ENCODE measurements at places on chromosomes 2 and 18.

DNA sequence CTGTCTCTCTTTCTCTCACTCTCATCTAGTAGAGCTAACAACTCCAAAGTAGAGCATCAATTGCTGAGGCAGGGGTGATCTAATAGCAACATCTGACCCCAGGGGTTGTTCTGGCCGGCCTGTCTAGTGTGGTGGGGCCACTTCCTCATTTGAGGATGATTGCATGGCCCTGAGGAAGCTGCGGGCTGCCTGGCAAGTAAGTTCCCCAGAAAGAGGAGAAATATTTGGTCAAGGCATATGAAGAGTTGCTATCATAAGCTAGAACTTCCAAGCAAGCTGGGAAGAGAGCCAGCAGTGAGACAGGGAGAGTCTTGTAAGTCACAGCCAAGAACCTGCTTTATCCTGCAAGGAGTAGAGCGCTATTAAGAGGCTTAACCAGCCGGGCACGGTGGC lies 50.8 kb upstream of the TMEM87B start:
- DNase-seq: no peak

- no peak for DNase-seq
These were observed 98.0 kb downstream of the TRABD2A start for GRCh38 chr2:84782717-84783442.

DNA sequence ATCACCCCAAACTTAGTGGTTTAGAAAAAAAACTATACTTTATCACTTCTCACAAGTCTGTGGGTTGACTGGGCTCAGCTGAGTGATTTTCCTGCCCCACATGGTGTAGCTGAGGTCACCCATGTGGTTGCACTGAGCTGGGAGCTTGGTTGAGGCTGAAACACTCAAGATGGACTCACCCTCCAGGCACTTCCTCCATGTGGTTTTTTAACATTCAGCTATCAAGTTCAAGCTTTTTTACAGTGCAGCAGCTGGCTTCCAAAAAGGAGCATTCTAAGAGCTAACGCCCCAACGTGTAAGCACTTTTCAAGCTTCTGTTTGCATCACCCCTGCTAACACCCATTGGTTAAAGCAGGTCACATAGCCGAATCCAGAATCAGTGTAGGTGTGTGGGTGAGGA lies 105.9 kb upstream of the CREB1 start:
- DNase-seq: peak; percentile 53

DNA sequence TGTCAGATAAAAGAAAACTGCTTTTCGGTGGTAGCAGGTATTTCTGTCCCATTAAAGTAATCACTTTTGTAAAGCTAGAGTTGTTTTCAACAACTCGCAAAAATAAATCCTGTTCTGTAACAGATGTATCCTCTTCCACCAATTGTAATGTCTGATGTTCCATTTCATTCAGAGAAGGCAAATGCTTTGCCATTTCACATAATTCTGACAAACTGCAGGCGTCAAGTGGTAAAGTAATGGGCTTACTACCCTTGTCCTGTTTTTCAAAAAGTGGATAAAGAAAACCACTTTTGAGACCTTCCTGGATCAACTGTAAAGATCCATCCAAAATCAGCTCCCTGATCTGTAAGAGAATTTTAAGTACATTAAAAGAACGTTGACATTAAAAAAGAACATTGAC lies 16.6 kb downstream of the METTL4 start:
- DNase-seq: no peak

- DNase-seq: no peak
These were observed 17.9 kb downstream of the SPATA3 start for GRCh38 chr2:231013820-231014219.

DNA sequence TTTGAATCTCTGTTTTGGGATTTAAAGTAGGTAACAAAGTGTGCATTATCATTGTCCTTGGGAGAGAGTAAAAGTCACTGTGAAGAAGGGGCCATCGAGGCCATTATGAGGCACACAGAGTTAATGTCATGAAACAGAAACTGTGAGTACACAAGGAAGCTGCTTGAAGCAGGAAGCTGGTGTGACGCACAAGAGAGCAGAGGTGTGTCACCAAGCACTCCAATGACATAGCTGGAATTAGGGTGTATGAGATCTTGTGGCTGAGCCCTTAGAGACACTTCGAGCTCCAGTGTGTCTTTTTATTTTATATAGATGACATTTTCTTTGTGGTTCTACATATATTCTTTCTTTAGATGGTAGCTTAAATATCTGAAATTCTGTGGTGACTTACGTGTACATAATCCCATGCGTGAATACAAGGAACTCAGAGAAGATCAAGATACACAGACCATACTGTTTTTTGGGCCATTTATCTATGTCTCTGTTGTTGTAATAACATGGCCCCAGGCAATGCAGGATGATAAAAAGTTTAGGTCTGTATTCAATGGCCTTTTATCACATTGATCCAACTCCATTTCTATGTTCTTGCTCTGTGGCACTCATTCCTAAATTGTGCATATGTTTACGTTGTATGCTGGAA lies 164.7 kb upstream of the FAM98A start:
- DNase-seq: no peak

GRCh38 chr2:10613263-10613662 lies 76.5 kb downstream of the NOL10 start:
- no peak for DNase-seq

GRCh38 chr18:59005262-59005661 lies 134.4 kb upstream of the SEC11C start:
- peak; percentile 33 for DNase-seq

DNA sequence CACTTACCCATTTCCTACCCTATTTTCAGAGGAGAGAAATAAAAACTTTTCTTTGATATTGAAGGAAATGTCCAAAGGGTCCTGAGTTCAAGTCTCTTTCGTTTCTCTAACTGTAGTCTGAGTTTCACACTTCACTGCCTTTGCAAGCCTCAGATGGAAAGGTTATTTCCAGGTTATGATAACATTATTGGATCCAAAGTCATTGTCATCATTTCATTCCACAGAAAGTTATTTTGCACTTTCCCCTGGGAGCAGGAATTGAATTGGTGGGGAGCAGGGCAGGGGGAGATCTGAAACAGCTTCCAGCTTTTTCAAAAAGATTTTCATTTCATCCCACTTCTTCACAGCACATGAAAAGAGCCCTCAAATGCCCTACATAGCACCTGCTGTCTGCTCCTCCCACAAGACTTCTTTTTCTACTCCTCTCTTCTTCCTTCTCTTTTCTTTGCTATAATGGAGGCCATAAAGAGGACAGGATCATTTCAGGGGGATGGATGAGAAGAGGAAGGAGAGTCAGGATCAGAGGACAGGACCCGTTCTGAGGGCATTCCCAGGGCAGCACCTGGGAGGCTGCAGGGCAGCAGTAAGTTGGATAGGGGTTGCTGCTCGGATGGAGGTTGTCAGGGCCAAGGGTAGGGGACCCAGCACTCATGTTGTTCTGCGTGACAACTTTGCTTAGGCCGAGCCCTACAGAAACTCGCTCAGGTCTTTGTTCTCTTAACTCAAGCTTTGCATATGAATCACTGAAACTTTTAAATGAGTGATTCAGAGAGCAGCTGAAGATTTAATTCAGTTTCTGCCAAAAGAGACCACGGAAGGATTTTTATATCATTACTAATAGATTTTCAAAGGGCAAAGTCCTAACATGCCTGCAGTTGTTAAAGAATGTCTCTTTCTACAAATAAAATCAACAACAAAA lies 11.4 kb upstream of the GALNT5 start:
- peak; percentile 54 for DNase-seq

- no peak for DNase-seq
These were observed 218.4 kb downstream of the MREG start for GRCh38 chr2:215794829-215795546.

DNA sequence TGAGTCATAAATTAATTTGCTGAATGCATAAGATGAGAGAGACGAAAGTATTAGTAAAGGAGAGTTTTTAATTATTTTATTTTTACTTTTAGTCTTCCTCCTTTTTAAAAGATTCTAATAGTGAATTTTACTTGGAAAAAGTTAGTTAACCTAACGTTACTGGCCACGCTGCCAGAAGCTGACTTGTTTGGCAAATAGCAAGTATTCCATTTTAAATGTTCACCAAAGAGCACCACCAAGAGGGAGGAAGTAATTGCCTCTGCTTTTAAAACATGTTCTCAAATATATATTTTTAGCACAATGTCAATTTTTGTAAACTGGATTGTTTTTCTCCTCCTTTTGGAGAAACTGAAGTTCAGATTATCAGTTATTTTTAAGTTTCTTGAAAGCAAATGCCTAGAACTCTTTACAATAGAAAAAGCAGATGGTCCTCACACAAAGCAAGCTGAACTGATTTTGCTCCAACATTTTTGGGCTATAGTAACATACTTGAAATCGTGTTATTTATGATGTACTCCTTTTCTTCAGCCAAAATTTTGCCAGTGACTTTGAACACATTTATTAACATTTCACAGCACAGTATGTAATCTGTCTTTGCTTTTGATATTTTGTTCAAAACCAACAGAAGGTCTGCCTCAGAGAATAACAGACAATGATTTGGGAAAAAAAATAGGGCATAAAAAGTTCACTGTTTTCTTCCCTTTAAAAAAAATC lies 1311.0 kb upstream of the FAM98A start:
- DNase-seq: no peak

GRCh38 chr2:74226648-74227213 lies 28.3 kb downstream of the MTHFD2 start:
- no peak for DNase-seq

DNA sequence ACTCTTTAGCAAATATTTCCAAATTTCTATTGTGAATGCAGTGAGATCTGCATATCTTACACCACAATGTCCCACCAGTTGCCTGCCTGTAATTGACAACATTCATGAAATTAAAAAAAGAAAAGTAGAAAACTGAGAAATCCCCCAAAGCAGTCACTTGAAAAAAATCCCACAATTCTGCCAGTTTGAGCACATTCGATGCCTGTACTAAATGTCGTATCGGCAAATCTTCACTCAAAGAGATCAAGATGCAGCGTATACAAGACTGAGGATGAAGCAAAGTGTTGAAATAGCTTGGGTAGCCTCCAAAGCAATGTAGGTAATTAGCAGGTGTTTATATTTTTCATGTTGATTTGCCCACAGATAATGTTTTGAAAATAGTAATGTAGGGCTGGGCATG lies 186.7 kb upstream of the ZEB2 start:
- no peak for DNase-seq

GRCh38 chr18:13422541-13423147 lies 204.1 kb downstream of the LDLRAD4 start:
- DNase-seq: no peak

Data from AG08396 (cell line).